ENCODE measurements at places on chromosomes 13 and 19. TPM values are rescaled to one million over a fixed set of nuclear protein-coding genes. Genes with fewer than 3 reads are reported as not detected.

DNA sequence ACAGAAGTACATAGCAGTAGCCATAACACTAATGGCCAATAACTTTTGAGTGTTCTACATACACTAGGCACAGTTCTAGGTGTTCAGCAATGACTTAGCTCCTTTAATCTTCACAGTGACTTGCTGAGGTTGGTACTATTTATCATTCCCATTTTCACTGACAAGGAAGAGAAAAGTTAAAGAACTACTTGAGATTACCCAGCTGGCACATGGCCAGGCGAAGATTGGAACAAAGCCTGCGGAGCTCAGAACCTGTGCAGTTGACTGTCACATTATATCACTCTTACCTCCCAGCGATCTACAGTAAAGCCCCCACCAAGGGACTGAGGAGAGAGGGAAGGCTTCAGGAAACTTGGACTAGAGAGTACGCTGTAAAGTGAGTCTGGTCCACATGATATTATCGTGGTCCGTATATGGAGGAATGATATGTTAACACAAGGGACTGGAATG is 42.4 kb upstream of the WDFY2 start:
- no peaks in the 10 kb centered on the region for H3K36me3 ChIP-seq
- no peaks in the 10 kb centered on the region for H3K4me1 ChIP-seq
- no peaks in the 10 kb centered on the region for H3K27me3 ChIP-seq

SPIB gene
- total RNA-seq = 0.77 TPM

DNA sequence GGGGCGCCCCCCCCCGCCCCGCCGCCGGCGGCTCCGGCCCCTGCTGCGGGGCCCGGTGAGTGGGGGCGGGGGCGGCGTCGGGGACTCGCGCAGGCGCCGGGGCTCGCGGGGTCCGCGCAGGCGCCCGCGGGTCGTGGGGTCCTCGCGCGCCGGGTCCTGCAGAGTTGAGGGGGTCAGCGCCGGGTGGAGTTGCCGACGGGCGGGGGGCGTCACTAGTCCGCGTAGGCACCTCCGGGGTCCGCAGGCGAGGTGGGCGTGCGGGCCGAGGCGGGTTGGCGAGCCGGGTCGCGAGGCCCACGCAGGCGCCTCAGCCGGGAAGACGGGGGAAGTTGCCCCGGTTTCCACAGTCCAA is 365 bp downstream of the PPP6R1 start:
- peak overlapping the region; percentile 95 for H3K27ac ChIP-seq
- H3K36me3 ChIP-seq = no peaks in the 10 kb centered on the region
- DNase-seq = peak; percentile 69
- H3K27me3 ChIP-seq = no peaks in the 10 kb centered on the region
- H3K4me1 ChIP-seq = peaks cover 60% of the 10 kb centered on the region
- peak overlapping the region; percentile 91 for H3K4me3 ChIP-seq

ZNF527 gene
- total RNA-seq = 14.0 TPM

NOVA2 gene
- not detected for total RNA-seq

- no peak overlapping the region for H3K27ac ChIP-seq
- H3K4me1 ChIP-seq = no peaks in the 10 kb centered on the region
- H3K36me3 ChIP-seq = no peaks in the 10 kb centered on the region
- H3K27me3 ChIP-seq = no peaks in the 10 kb centered on the region
- no peak overlapping the region for H3K4me3 ChIP-seq
Measured at GRCh38 chr13:40552895-40553294, 113.5 kb downstream of the FOXO1 start.

DNA sequence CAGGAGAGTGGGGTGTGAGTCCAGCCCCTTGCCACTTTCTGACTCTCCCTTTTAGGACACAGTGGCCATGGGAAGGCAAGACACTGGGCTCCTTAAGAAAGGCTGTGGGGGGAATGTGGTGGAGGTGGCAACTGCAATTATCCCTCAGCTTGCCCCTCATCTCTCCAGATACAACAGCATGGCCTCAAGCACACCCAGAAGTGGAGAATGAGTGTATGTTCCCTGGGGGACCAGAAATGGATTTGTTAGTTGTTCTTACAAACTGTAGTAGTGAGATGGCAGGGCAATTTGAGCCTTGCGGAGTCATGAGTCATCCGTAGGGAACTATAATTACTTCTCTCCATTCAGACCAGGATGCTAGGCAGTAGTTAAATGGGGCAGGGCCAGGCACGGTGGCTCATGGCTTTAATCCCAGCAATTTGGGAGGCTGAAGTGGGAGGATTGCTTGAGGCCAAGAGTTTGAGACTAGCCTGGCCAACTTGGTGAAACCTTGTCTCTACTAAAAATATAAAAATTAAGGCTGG is 25.6 kb upstream of the CXCL17 start:
- no peaks in the 10 kb centered on the region for H3K27me3 ChIP-seq
- H3K27ac ChIP-seq = no peak overlapping the region
- H3K36me3 ChIP-seq = no peaks in the 10 kb centered on the region
- H3K4me1 ChIP-seq = peaks cover 19% of the 10 kb centered on the region

FAM32A gene
- 46.3 TPM for total RNA-seq

LYPD3 gene
- 1.3 TPM for total RNA-seq

- no peaks in the 10 kb centered on the region for H3K27me3 ChIP-seq
- H3K27ac ChIP-seq = no peak overlapping the region
- peak; percentile 53 for DNase-seq
- H3K36me3 ChIP-seq = no peaks in the 10 kb centered on the region
Measured at GRCh38 chr13:19618977-19619376, 14.5 kb upstream of the MPHOSPH8 start.

IGFL3 gene
- total RNA-seq = not detected

ZNF208 gene
- 1.2 TPM for total RNA-seq

DNA sequence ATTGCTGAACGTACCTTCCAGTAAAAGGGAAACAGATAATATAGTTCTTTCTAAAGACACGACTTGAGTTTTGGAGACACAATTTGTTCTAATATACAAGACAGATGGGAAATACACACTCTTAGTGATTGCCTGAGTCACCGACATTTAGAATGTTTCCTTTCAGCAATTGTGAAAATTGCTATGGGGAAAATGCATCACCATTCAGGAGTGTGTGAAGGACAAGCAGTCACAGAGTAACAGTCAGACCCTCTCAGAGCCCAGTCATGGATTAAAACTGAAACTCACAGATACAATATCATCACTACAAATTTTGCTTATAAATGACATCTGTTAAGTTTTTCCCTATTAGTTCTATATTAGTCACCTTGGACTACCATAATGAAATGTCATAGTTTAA is 286.1 kb downstream of the SPRY2 start:
- H3K36me3 ChIP-seq = no peaks in the 10 kb centered on the region
- H3K4me3 ChIP-seq = no peak overlapping the region
- H3K27me3 ChIP-seq = no peaks in the 10 kb centered on the region
- peaks cover 3% of the 10 kb centered on the region for H3K4me1 ChIP-seq
- H3K27ac ChIP-seq = no peak overlapping the region

DNA sequence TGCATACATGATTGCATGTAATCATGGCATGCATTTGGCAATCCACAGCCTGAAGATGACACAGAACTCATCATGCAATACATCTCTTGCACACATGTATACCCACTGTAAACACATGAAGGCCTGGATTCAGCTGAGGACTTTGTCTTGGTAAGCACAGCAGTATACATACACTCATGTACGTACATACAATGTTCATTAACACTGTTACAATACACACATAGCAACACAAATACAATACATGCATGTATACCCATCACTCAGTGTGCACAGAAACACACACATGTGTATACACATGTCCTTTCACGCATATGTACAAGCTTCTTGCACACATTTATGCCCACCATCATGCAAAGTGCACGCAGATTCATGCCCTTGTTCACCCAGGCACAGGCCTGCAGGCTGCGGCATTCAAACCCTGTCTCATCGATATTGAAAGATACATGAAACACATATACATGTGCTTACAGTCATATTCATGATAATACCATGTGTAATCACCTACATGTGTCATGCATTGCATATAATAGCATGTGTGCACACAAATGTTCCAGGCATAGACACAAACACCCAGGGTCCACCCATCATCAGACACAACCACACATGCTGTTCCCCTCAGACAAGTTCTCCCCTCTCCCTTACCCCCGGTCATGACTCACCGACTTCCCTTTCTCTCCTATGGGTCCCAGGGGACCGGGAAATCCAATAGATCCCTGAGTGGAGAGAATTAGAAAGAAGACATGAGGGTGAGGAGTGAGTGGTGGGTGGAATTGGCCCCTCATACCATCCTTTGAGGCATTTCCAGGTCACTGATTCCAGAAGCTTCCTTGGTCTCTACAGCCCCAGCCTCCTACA is 28.7 kb downstream of the COL5A3 start:
- H3K27ac ChIP-seq = no peak overlapping the region
- H3K36me3 ChIP-seq = no peaks in the 10 kb centered on the region
- no peak for DNase-seq
- H3K27me3 ChIP-seq = no peaks in the 10 kb centered on the region
- H3K4me1 ChIP-seq = no peaks in the 10 kb centered on the region

GRCh38 chr13:93982179-93982918 is 497.1 kb downstream of the DCT start:
- H3K27ac ChIP-seq = no peak overlapping the region
- no peaks in the 10 kb centered on the region for H3K36me3 ChIP-seq
- H3K4me3 ChIP-seq = no peak overlapping the region
- H3K27me3 ChIP-seq = no peaks in the 10 kb centered on the region
